ENCODE measurements at places on chromosomes 11 and 22.

DNA sequence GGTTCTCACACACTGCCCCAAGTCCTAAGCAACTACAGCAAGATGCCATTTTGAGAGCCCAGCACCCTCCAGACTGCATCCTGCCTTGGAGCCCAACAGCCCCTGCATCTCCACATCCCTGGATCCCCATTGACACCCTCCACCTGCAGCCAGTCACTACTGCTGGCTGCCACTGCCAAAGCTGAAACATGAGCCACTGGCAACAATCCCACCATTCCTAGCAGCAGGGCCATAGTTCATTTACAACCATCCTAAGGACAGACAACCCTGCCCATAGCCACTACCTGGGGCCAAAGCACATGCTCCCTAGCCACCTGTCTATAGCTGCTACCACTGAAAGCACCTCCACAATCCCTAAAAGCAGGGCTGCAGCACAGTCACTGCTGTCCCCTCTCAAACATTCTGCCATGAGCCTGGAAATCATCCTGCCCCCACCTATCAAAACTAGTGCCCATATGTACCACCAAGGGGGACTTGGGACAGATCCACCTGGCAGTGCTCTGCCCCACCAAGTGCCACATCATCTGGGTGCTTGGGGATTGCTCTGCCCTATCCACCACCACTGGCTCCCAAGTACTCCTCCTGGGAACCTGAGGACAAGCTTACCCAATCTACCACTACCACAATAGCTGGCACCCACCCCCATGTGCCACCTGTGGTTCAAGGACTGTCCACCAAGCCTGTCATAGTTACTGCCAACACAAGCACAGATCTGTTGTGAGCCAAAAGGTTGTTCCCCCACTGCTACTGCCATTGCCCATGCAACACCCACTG lies 138.8 kb upstream of the SOX6 start:
- no peak for DNase-seq

DNA sequence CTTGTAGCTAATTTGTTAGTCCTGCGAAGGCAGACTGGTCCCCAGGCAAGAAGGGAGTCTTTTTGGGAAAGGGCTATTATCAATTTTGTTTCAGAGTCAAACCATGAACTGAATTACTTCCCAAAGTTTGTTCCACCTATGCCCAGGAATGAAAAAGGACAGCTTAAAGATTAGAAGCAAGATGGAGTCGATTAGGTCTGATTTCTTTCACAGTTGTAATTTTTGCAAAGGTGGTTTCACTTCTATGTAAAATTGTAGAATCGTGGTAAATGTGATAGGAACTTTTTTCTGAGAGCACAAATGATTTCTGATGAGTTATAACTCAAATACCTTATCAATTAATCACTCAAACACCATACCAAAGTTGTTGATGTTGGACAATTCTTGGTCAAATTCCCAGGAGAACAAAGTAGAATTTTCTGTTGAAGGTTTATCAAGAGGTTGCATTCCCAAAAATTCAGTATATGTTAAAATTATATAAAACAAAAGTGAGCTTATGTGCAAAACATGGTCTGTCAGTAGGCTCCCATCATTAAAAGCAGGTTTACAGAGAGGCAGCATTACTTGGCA lies 2.9 kb upstream of the CTSC start:
- DNase-seq, result no peak

GRCh38 chr11:75429641-75429901 lies 3.4 kb downstream of the KLHL35 start:
- no peak for DNase-seq

- no peak for DNase-seq
Measured at GRCh38 chr11:124481365-124482323, 36.1 kb upstream of the OR8B8 start.

DNA sequence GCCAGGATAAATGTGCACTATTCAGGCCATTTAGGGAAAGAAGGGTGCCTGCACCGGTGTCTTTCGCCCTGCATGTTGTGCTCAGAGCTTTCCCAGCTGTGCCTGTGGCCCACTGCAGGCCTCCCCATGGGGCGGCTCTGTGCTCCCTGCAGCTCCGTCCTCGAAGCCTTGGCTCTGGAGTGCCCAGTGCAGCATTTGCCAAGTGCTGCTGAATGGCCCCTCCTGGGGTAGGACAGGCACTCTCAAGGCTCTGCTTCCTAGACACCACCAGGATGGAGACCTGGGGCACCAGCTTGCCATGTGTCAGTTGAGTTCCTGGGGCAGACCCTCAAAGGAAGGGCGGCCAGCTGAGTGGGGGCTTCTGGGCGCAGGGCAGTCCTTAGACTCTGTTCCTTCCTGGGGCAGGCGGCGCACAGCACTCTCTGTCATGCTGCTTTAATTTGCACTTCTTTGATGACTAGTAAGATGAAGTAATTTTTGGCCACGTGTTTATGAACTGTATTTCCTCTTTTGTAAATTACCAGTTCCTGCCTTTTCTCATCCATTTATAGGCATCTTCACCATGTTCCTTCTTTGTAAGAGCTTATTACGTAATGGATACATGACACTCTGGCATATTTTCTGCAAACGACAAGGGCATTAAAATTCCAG lies 32.1 kb upstream of the GNB1L start:
- DNase-seq, result peak; percentile 59

DNA sequence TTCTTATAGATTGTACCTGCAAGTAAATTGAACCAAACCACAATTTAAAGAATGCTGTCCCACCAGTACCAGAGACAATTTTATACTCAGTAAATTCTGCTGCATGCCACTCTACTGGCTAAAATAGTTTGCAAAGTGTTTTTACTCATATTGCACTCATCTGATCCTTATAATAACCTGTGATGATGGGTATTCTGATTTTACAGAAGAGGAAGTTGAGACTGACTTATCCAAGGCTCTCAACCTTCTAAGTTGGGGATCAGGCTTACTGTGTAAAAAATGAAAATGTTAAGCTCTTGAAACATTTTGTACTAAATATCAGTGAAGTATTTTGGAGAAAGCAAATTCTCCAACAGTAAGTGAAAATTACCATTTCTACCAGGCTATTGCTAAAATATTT lies 37.9 kb downstream of the RNF169 start:
- DNase-seq, result no peak

DNA sequence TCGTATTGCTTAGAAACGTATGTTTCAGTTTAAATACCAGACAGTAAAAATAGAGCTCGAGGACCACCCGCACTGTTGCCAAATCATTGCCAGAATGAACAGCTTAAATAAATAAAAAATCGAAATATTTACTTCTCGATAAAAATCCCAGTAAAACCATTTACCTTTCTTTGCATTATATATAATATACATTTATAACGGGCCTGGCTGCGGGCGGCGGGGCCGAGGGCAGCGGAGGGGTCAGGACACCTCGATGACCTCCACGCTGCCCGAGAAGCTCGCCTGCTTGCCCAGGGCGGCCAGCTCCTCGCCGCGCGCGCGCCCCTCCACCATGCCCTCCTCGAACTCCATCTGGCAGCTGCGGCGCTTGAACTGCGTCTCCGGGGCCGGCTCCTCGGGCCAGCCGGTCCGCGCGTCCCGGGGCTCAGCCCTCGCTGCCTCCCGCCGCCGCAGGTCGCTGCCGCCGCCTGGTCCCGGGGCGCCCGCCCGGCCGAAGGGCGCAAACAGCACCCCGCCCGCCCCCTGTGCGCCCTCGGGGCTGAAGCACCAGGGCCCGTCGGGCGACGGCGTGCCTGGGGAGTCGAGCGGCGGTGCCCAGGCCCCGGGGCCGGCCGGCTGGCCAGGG lies 15.7 kb downstream of the DUSP8 start:
- no peak for DNase-seq

GRCh38 chr11:134779179-134779578 lies 367.1 kb upstream of the B3GAT1 start:
- no peak for DNase-seq
